ENCODE measurements at places on chromosomes 5 and 9.
A peak's percentile ranks its signal among the peaks of the same experiment; 100 is the strongest.

DNA sequence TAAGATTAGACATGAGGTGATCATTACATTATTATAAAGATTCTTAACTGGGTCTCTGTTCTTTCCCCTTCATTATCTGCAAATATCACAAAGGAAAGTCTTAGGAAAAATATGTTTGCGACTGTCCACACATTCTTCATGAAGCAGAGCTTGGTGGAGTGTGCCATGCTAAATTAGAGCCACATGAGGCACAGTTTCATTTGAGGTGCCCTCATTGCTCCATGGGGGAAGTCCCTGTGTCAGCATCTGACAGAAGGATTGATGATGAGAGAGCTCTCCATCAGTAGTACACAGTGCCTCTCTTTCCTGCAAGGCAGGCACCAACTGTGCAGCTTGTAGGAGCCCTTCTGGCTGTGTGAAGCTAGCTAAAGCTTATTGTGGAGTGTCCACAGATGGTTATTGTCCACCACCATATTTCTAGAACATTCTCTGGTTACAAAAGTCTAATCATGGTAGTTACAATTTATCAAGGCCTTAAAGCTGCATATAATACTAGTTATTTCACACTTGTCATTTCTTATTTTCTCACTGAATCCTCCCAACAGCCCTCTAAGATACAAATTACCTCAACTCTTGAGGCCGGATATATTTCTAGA, 63.9 kb downstream of the C9orf152 start:
- no peak for DNase-seq

- DNase-seq, result no peak
Measured at GRCh38 chr9:14198047-14198840, 115.7 kb downstream of the NFIB start.

DNA sequence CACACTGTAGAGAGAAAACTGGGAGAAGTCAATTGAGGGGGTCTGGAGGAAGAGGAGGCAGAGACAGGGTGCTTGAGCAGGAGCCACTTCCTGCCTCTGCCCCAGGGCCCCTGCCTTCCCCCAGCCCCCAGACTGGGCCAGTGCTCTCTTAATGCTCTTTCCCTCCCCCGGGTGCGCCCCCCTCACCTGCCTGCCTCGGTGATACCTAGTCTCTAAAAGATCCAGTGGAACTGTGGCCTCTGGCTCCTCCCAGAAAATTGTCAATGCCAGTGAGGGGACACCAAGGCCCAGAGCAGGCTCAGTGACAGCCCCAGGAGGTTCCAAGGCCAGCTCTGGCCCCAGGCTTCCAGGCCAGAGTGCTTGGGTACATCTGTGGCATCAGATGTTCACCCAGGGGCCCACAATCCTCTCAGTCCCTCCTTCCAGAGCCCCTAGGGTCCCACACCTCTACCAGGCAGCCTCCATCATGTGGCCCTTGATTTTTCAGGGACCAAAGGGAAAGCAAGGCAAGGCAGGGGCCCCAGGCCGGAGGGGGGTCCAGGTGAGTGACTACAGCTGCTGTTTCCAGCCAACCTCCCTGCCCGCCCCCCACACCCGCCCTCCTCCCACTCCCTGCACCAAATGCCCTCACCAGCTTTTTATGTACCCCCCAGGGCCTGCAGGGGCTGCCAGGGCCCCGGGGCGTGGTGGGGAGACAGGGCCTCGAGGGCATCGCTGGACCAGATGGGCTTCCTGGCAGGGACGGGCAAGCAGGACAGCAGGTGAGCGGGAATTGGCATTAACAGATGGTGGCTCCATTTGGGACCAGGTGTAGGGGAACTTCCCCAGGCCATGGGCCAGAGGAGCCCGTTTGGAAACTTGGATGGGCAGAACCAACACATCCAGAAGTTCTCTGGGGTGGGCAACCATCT, 33.1 kb upstream of the ORM1 start:
- DNase-seq, result no peak

DNA sequence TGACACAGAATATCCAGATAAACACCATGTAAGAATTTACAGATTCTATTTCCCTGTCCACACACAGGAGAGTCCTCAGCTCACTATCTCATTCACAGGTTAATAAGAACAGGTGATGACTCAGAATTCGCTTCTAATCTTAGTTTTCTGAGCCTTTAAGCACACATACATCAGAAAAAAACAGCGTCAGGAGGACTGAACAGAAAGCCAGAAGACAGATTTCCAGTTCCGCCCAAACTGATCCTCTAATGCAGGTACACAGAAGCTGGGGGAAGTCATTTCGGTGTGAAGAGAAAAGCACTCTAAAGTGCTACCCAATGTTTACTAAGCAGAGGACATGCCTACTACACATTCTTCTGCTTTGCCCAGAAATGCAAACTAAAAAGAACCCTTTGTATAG, 1.6 kb downstream of the CEMIP2 start:
- no peak for DNase-seq

- no peak for DNase-seq
Measured at GRCh38 chr9:90815944-90816357, 14.3 kb downstream of the SYK start.

GRCh38 chr9:81980568-81980967, 8.0 kb upstream of the SPATA31D1 start:
- no peak for DNase-seq

GRCh38 chr5:99721506-99721905, 792.7 kb upstream of the CHD1 start:
- DNase-seq, result no peak

DNA sequence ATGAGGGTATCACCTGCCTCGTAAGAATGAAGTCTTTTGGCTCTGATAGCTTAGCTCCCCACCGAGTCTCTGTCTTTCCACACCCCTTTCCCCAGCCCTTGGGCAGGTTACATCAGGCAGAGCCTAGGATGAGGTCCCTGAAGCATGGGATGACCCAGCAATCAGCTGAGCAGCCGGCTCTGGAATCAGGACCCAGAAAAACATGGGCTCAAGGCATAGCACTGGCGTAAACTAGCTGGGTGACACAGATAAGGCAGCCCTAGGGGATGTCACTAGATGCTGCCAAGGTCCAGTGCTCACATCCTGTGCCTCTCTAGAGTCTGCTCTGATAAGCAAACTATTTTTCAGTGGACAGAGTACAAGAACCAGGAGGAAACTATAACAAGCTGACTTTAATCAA, 26.6 kb downstream of the IDNK start:
- DNase-seq, result no peak

DNA sequence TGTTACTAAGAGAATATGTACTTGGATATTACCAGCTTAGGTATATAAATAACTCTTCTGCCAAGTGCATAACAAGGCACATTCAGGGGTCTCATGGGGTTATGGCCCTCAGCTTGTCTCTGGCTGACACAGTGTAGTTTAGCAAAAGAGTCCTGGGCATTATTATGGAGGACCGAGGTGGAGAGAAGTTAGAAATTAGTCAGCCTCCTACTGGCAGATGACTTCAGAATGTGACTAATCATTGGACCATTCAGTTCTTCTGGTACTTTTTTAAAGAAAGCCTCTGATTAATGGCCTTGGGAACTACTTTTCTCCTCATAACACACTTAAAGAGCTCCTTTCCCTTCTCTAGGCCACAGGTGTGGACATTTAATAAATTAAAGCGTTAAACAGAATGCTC, 178.9 kb downstream of the SH3GL2 start:
- no peak for DNase-seq

DNA sequence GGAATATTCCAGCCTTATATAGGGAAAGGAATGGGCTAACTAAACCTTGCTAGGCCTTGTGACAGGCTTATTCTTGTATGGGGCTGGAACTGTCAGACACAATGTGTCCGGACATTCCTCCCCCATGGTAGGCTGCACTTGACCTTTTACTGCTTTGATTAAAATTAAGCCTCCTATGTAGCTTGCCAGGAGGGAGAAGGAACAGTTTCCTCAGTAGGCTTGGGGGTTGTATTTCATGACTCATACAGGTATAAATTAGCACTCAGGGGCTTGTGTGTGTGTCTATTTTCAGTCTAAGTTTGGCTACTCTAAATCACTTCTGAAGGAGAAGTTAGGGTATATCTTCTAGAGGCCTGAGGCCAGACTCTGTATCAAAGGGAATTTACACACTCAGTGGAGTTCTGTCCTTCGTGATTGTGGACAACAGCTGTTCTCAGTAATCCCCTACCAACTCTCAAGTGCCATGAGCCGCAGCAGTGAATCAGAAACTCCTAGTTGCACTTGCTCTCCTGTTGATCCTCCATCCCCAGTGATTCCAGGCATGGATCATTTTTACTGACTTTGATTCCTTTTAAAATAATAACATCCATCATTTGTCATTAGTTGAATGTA, 16.4 kb downstream of the ADAMTS16 start:
- no peak for DNase-seq

DNA sequence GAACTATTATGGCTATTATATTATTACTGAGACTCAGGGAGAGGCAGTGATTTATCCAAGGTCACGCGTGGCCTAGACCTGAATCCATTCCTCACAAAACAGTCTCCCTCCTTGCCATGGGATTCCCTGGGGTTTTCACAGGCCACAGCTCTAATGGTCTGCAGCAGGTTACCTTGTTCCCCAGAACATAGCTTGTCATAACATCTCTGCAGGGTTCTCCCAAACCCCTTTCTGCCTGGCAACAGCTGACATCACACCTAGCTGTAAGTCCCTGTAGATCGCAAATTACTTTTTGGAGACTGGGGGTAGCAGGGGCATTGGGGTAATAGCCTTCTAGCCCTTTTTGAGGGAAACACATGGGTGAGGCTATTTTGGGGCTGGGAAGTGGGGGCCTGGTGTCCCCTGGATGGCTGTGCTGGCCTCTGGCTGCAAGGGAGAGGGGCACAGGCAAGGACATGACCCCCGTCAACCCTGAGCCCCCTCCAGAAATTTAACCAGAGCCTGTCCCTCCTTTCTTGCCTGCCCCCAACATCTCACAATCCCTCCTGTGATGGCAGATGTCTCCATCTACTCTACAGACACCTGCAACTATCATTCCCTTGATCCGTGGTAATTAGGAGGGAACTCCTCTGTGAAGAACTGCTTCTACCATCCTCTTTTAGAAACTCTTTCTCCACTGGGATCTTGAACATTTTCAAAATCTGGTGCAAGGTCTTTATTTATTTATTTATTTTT, 1.3 kb downstream of the CD74 start:
- DNase-seq, result no peak

DNA sequence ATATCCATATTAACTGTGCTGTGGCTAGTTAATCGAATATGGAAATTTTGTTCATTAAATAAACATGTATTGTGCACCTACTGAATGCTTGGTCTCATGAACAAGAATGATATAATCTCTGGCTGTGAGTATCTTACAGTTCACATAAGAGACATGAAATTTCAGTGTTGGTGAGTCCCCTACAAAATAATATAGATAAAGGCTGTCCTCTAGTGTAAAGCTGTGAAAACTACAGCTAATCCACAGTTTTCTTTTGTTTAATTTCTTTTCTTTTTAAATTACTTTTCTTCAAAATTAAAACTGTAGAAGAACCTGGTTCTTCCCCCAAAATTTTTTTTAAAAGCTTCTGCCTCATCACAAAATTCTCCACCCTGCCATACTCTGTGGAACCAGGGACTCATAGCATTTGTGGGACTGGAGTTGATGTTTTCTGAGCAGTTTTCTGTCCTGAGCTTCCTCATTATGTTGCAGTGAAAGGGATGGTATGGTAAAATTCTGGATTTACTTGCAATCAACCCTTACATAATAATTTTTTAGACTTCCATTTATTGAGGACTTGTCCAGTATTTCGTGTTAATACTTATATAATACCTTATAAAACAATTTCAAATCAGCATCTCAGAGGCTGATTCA, 135.0 kb downstream of the STK32A start:
- DNase-seq, result peak; percentile 50
